Sigmoid colon (tissue), 7 donors: ENCODE measurements at places on chromosomes 7 and 10. TPM values are rescaled to one million over a fixed set of nuclear protein-coding genes. Genes with fewer than 3 reads are reported as not detected.

DNA sequence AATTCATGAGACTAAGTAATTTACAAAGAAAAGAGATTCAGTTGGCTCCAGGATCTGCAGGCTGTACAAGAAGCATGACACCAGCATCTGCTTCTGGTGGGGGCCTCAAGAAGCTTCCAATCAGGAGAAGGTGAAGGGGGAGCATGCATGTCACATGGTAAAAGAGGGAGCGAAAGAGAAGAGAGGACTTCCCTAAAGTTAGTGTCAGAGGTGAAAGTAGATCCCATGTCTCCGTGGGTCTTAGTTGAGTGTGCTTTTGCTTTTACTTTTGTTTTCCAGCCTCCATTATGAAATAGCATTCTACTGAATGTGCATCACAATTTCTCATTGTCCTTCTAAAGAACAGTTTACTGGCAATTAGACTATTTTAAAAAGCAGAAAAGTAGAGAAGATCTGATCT is 213.6 kb upstream of the FZD1 start:
- DNase-seq, result no peak

CYP3A7 gene
- total RNA-seq, result 0.36 TPM

DNA sequence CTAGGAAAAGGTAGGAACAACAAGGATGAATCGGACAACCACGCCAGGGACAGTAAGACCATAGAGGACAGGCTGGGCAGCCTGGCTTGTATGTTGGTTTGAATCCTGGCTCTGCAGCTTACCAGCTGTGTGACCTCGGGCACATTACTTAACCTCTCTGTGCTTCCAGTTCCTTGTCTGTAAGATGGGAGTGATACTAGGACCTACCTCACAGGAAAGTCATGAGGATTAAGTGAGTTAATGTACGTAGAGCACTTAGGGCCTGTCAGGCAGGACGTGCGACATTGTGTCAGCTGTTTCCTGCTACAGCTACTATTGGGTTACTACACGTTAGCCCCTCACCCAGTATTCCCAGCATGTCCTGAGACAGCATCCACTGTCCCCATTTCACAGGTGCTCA is 32.1 kb downstream of the PLAC9 start:
- DNase-seq, result no peak

- DNase-seq, result no peak
Observed at GRCh38 chr10:949446-949845, 17.9 kb upstream of the LARP4B start.

- peak; percentile 74 for DNase-seq
Observed at GRCh38 chr10:126387041-126387921, 996 bp downstream of the ADAM12 start.

RBAK gene
- total RNA-seq, result 10.3 TPM

GRCh38 chr10:21314111-21314626 is 211.3 kb downstream of the SKIDA1 start:
- no peak for DNase-seq

- DNase-seq, result no peak
Observed at GRCh38 chr10:13003759-13004158, 2.2 kb upstream of the CCDC3 start.

- no peak for DNase-seq
Observed at GRCh38 chr10:21293518-21294356, 231.7 kb downstream of the SKIDA1 start.

GRCh38 chr10:108095932-108096925 is 931.7 kb upstream of the SORCS1 start:
- DNase-seq, result no peak

DNA sequence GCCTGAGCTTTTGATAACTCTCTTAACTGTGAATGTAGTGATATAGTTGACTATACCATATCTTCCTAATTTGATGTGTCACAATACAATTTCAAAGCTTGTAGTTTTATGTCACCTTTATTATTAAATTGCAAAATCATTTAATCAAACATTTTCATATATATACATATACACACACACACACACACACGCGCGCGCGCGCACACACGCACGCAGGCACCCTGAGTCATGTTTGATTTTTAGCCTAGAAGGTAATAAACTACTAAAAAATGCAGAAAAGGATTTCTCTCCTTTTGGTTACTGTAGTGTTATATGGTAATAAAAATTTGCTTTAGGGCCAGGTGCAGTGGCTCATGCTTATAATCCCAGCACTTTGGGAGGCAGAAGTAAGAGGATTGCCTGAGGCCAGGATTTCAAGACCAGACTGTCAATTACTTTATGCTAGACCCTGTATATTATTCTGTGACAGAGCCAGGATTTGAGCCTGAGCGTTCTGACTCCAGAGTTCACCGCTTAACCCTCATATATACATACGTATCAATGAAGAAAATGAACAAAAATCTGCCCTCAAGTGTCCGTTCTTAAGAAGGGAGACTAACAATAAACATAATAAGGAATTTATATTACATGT is 89.6 kb downstream of the PODXL start:
- DNase-seq, result no peak

DNA sequence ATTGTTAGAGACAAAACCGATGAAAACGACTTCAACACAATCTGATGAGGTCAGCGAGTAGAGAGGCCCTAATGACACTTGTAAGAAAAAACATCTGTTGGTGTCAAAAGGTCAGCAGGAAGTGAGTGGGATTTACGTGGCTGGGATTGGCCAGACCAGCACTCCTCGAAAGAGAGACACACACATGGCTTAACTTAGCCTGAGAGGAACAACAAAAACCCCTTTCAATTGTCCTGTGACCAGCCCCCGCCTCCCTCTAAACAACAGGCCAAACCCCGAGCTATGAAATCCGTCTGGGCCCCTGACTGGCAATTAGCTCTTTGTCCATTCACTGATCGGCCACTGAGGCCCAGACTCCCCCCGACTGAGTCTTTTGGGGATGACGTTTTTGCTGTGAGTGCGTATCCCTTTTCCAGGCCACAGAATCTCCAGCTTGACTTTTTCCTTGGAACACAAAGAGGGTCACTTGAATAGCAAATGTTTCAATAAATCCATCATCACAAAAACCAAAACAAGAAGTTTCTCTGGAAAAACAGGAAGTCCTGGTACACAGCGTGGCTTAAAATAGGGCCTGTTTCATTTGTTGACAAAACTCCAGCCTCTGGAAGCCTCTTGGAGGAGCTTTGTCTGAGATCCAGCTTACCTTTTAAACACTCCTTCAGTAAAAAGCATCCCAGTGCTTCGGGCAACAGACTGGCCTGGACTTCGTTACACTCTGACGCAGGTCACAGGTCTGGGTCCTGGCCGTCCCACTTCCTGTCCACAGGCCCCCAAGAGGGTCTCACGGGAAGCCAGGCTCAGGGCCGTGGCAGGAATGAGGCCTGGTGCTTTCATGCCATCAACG is 103.0 kb downstream of the CTBP2 start:
- peak; percentile 96 for DNase-seq

- no peak for DNase-seq
Observed at GRCh38 chr10:116053910-116054309, 219.1 kb downstream of the GFRA1 start.

- DNase-seq, result no peak
Observed at GRCh38 chr10:91642831-91643692, 10.2 kb upstream of the PPP1R3C start.

ITIH2 gene
- total RNA-seq, result not detected

GRCh38 chr7:20352573-20353306 is 22.0 kb downstream of the ITGB8 start:
- DNase-seq, result no peak

GRCh38 chr10:224571-224970 is 89.3 kb downstream of the ZMYND11 start:
- DNase-seq, result no peak

DNA sequence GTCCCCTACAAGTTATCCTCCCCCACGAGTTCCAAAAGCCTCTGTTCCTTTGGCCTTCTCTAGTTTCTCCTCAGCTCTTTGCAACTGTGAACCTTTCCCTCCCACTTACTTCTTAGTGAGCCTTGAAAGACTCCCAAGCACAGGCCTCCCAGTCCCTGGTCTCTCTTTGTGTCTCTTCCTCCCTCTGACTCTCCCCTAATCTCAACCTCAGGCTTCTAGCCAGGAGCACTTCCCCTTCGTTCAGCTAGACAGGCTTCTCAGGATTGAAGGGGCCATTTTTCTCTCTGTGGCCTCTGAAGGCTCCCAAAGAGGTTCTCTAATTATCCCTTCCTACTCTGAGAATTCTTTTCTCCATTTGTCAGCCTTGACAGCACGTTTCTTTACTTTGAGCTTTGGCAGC is 50.2 kb upstream of the PHYHIPL start:
- no peak for DNase-seq

GRCh38 chr7:49878627-49879026 is 105.2 kb downstream of the VWC2 start:
- no peak for DNase-seq

DNA sequence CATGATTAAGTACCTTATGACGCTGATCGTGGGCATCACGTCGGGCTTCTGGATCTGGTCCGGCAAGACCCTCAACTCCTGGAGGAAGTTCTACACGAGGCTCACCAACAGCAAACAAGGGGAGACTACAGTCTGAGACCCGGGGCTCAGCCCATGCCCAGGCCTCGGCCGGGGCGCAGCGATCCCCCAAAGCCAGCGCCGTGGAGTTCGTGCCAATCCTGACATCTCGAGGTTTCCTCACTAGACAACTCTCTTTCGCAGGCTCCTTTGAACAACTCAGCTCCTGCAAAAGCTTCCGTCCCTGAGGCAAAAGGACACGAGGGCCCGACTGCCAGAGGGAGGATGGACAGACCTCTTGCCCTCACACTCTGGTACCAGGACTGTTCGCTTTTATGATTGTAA is 2.5 kb downstream of the FZD1 start:
- DNase-seq, result no peak

GRCh38 chr10:89522463-89522862 is 12.9 kb downstream of the SLC16A12 start:
- no peak for DNase-seq

- DNase-seq, result no peak
Observed at GRCh38 chr7:14436878-14437277, 447.4 kb upstream of the ETV1 start.

STK32C gene
- 6.9 TPM for total RNA-seq

IDI2 gene
- not detected for total RNA-seq

GRCh38 chr10:88999625-89000024 is 9.0 kb downstream of the FAS start:
- DNase-seq, result no peak

DNA sequence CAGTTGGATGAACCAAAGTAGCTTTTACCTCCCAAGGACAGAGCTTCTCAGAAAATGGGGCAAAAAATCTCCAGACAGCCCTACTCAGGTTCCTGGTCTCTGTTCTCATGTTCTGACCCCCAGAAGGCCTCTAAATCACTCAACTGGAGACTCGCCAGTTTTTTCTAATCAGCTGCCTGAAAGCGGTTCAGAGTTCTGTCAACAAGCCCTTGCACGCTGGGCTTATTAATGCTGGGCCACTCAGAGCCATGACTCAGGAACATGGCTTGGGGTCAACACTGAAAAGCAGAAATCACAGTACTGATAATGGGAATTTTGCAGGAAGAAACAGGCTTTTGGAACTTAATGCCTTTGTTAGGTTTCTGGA is 15.3 kb downstream of the ECHDC3 start:
- DNase-seq, result peak; percentile 82

- DNase-seq, result peak; percentile 59
Observed at GRCh38 chr10:132543916-132544743, 6.5 kb downstream of the INPP5A start.

- no peak for DNase-seq
Observed at GRCh38 chr7:94949532-94949931, 42.1 kb downstream of the PPP1R9A start.

- no peak for DNase-seq
Observed at GRCh38 chr7:974172-974571, 1.2 kb downstream of the COX19 start.

GRCh38 chr7:50939021-50939420 is 156.3 kb upstream of the GRB10 start:
- no peak for DNase-seq

- no peak for DNase-seq
Observed at GRCh38 chr10:101441541-101442455, 87.8 kb downstream of the BTRC start.

DNA sequence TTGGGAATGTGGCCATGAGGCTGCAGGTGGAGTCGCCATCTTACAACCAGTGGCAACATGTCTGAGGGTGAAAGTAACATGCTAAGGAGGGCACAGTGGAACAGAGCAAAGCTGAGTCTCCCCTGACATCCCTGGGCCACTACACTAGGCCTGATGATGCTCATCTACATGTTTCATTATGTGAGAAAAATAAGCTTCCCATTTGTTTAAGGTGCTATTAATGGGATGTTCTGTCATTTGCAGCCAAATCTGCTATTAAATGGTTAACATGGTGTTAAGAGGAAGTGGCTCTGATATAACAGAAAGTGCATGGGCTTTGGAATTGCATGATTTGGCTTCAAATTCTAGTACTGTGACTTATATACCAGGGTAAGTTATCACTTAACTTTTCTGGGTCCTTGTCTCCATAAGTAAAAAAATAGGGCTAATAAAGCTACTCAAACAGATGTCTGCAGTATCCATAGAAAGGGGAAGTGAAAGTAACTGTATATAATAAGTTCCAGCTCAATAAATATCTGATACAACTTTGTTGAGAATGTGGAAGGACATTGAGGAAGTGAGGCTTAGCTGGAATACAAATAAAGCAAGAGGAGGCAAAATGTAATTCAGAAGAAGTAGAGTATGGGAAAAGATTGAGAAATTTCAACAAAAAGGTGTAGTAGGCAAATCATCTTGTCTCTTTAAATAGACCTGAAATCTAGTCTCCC is 158.9 kb downstream of the RTKN2 start:
- no peak for DNase-seq

AKR1D1 gene
- not detected for total RNA-seq

A1CF gene
- total RNA-seq, result not detected

DYNC1I1 gene
- total RNA-seq, result 37.8 TPM

DNA sequence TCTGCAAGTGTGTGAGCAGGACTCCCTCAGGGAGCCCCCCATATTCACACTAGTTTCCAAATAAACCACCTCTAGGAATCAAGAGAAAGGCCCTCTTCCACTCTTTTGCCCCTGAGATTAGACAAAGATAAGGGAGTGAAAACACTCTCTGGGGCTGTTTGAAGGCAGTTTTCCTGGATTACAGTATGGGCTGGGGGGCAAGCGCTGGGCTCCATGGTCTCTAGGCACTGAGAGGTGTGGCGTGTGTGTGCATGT is 1.0 kb downstream of the AQP1 start:
- DNase-seq, result no peak
